CD8-positive, alpha-beta T cell (primary cell): ENCODE measurements at places on chromosomes 3 and 15. TPM values are rescaled to one million over a fixed set of nuclear protein-coding genes. Genes with fewer than 3 reads are reported as not detected.

- DNase-seq = no peak
These were observed 40.3 kb upstream of the ICE2 start for GRCh38 chr15:60519218-60519617.

The LIPC gene
- 0.86 TPM for total RNA-seq

The TMOD3 gene
- total RNA-seq = 32.9 TPM

GRCh38 chr15:49288391-49288790, 118.3 kb downstream of the GALK2 start:
- DNase-seq = no peak

DNA sequence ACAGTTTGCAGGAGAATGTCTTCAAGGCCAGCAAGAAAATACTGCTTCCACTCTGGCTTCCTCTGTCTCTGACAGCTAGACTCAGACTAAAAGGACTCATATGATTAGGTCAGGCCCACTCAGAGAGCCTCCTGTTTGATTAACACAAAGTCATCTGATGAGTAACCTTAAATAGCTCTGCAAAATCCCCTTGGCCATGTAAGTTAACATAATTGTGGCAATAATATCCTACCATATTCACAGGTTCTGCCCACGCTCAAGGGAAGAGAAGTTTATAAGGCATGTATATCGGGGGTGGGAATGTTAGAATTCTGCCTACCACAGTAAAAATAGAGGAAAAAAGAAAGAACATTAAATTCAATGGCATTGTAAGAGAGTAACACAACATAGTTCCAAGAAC, 20.6 kb upstream of the HHATL start:
- DNase-seq = no peak

The PRTG gene
- not detected for total RNA-seq

DNA sequence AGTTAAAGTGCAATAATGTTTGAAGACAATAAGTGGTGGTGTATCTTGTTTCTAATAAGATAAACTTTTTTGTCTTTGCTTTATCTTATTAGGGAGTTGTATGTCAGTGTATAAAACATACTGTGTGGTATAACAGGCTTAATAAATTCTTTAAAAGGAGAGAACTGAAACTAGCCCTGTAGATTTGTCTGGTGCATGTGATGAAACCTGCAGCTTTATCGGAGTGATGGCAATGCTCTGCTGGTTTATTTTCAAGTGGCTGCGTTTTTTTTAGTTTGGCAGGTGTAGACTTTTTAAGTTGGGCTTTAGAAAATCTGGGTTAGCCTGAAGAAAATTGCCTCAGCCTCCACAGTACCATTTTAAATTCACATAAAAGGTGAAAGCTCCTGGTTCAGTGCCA, 2.7 kb downstream of the RPL15 start:
- DNase-seq = no peak

DNA sequence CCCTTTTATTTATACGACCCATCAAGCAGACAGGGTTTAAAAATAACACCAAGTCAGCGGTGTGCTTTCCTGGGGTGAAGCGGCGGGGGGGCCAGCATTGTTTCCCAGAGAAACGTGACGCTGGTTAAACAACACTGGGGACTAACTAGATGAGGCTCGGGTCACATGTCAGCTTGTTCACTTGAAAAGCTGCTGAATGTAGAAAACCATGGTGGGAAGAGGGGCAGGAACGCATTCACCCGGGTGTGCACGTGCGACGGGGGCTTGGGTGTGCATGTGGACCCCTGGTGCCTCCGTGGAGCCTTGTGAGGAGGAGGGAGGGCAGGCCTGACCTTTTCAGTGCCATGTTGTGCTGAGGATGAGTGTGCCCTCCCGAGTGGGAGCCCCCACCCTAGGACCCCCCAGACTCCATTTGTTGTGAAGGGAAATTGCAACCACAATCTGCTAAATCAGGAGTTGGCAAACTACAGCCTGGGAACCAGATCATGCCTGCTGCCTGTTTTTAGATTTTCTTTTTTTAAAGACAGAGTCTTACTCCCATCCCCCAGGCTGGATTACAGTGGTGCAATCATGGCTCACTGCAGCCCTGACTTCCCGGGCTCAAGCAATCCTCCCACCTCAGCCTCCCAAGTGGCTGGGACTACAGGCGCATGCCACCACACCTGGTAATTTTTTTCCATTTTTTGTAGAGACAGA, 70.4 kb upstream of the CMTM7 start:
- DNase-seq = no peak

- no peak for DNase-seq
These were observed 335.9 kb downstream of the LPP start for GRCh38 chr3:188489639-188490405.

DNA sequence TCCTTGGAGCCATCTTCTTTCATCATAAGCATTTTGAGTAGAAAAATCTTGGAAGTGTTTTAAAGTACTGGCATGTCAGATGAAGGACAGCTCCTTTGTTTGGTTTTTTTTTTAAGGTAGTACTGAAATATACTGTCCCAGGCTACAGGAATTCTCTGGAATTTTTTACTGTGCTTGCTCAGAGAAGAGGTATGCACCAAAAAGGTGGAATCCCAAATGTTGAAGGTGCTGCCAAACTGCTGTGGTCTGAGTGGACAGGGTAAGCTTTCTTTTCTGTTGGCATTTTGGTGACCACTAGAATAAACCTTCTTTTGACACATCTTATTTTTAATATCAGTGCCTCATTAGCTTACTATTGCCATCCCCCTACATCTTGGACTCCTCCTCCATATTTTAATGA, 7.2 kb downstream of the GNL3 start:
- DNase-seq = no peak

The ISG20 gene
- total RNA-seq = 93.4 TPM

DNA sequence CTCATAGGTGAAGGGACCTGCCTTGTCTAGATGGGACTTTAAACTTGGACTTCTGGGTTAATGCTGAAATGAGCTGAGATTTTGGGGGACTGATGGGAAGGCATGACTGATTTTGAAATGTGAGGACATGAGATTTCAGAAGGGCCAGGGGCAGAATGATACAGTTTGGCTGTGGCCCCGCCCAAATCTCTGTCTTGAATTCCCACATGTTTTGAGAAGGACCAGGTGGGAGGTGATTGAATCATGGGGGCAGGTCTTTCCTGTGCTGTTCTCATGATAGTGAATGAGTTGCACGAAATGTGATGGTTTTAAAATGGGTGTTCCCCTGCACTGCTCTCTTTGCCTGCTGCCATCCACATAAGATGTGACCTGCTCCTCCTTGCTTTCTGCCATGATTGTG, 42.8 kb downstream of the ILDR1 start:
- DNase-seq = no peak

The IL17RE gene
- 3.1 TPM for total RNA-seq

DNA sequence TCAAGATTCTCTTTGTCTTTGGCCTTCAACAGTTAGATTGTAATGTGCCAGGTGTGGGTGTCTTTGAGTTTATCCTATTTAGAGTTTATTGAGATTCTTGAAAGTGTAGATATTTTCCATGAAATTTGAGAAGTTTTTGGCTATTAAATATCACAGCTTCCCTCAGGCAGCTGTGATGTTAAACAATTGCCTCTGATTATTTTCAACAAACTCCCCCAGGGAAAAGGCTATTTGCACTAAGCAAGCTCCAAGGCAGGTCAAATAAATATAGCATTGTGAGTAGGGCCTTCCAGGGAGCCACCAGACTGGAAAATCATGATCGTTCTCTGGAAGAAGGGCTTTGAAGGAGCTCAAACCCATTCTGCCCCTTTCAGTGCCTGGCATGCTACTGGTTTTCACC, 107.0 kb downstream of the EEFSEC start:
- no peak for DNase-seq

DNA sequence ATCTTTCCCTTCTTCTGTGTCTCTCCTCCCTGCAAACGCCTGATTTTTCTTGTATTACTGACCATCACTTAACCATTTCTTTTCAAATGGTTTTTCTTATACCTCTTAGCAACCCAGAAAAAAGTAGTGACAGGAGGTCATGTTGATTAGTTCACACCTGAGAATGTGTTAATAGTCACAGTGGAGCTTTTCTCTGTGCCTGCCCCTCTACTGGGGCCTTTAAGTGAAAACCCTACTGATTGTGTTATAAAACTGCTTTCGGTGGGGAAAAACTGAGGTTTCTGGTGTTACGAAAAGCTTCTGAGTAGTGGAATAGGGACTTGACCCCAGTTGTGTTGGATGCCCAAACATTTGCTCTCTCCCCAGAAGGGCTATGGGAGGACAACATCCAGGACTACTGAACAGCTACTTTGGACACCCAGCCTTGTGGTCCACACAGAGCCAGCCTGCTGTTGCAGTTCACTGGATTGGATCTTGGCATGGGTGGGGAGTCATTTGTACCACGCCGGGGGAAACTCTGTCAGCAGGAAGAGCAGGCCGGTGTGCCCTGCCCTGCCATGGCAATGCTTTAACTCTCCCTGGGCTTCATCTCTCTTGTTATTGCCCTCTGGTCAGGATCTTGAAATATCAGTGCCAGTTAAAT, 10.3 kb downstream of the GPR87 start:
- no peak for DNase-seq

- DNase-seq = no peak
These were observed 36.4 kb downstream of the WWTR1 start for GRCh38 chr3:149621218-149622005.

The PRRT3 gene
- total RNA-seq = 6.4 TPM

DNA sequence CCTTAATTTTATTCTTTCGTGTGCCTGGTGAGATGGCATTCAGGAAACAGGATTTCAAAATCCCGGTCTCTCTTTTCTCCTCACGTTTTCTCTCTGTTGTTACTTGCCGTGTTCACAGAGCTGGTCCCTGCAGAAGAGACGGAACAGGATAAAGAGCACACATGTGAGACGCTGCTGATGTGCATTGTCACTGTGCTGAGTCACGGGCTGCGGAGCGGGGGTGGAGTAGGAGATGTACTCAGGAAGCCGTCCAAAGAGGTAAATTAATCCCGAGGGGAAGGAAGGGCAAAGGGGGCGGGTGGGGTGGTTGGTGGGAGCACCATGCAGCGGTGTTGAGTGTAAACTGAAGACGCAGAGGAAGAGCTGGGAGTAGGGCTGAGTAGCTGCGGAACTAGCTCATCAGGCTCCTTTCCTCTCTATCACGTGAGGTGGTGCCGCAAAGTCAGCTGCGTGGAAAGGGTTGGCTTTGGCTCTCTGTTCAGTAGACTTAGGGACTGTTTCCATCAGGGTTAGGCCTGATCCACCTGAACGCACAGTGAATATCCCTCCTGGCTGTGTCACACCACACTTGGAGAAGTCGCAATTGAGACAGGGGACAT, 164.8 kb upstream of the BHLHE40 start:
- DNase-seq = no peak

The BSN gene
- total RNA-seq = 0.35 TPM

DNA sequence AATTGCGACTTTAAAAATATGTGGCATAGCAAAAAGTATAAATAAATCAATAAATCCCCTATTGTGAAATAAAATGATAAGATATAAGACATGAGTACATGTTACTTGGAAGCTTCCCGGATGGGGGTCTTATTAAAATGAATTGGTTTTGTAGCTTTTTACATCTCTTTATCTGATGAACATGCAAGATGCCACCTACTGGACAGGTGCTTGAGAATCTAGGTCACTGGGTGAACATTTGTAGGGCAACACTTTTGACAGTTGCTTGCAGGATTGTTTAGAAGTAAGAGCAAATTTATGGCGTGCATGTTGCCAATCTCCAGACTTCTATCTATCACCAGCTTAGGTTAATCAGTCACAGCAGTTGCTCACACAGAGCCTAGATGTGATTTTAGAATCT, 362.7 kb upstream of the SUCLG2 start:
- no peak for DNase-seq

- DNase-seq = no peak
These were observed 119.1 kb upstream of the SLC25A36 start for GRCh38 chr3:140822401-140823047.

GRCh38 chr15:69539345-69539744, 86.7 kb downstream of the RPLP1 start:
- no peak for DNase-seq

GRCh38 chr3:152128356-152128755, 140.4 kb upstream of the MBNL1 start:
- DNase-seq = no peak

The GOLGA6L7 gene
- not detected for total RNA-seq

GRCh38 chr15:90003736-90004135, 2.6 kb downstream of the ZNF710 start:
- no peak for DNase-seq

The DHX30 gene
- 83.4 TPM for total RNA-seq

- no peak for DNase-seq
These were observed 211.7 kb upstream of the TTC14 start for GRCh38 chr3:180390313-180390712.

DNA sequence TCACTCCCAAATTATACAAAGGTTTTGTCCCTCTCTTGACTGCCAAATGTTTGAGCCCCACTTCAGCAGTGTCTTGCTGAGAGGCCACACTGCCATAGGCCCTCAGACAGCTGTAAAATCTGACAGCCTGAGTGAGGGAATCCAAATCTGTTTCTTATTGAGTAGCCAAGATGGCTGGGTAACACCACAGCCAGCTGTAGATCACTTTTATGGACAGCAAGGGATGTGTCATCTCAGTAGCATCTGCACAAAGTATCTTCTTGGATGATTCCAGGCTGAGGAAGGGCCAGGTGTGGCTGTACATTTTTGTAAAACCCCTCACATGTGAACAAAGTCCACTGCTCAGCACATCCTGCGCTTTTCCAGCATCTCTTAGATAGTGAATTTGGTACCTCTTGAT, 237.0 kb upstream of the LRTM1 start:
- DNase-seq = no peak

The PTH1R gene
- not detected for total RNA-seq
